ENCODE measurements at places on chromosomes 2 and 18.

GRCh38 chr2:119517433-119517832 is 6.8 kb downstream of the SCTR start:
- peak; percentile 15 for DNase-seq

DNA sequence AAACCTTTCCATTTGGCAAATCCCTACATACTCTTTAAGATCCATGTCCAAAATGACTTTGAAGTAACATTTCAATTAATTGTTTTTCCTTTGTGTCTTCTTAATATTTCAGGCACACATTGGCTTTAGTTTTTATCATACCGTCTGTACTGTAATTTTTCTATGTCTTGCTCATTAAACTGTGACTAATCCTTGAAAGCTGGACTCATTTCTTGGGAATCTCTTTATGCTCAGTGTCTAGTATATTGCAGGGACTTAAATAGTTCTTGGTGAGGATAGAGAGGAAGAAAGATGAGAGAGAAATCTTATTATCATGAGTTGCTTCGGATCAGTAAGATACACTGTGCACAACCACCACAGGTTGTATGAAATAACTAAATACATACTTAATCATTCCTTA is 448.3 kb upstream of the ST6GAL2 start:
- no peak for DNase-seq

GRCh38 chr2:226578373-226578772 is 221.2 kb downstream of the IRS1 start:
- DNase-seq = no peak

DNA sequence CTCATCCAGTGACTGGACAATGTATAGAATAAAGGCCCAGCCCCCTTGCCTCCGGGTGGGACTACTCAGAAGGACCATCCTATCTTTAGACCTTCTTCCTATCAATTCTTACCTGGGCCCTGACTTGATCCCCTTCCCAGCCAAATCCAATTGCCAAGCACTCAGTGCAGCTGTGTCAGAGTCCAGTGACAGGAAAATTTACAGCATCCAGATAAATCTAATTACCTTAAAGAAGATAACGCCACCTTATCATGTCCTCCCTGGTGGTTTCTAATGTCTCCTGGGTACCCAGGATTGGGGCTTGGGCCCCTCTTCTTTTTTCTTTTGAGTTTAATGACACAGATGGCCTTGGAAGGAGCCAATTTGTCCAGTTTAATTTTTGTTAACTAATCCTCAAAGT is 19.3 kb downstream of the LHCGR start:
- no peak for DNase-seq

GRCh38 chr2:172596776-172597175 is 40.9 kb downstream of the PDK1 start:
- DNase-seq = no peak

GRCh38 chr2:65351234-65351947 is 81.0 kb downstream of the SPRED2 start:
- DNase-seq = no peak

- DNase-seq = no peak
These were observed 248.8 kb downstream of the XIRP2 start for GRCh38 chr2:167136879-167137596.

DNA sequence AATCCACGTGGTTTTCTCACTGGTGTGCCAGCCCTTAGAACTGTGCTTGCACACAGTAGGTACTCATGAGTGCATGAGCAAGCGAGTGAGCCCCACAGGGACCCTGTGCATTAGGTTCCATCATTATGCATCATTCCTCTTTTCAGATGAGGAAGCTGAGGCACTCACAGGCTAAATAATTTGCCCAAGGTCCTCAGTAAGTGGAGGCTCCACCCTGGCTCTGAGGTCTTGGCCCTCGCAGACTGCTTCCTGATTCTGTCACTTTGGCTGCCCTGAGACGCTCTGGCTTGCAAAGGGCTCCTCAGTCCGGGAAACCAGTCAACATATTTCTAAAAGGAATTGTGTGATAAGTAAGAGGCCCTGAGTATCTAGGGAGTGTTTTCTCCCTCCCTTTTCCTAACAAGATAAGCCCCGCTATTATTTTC is 71.7 kb downstream of the IL1R2 start:
- peak; percentile 9 for DNase-seq

- DNase-seq = peak; percentile 73
These were observed 60.6 kb downstream of the SLC16A14 start for GRCh38 chr2:230007931-230008707.

DNA sequence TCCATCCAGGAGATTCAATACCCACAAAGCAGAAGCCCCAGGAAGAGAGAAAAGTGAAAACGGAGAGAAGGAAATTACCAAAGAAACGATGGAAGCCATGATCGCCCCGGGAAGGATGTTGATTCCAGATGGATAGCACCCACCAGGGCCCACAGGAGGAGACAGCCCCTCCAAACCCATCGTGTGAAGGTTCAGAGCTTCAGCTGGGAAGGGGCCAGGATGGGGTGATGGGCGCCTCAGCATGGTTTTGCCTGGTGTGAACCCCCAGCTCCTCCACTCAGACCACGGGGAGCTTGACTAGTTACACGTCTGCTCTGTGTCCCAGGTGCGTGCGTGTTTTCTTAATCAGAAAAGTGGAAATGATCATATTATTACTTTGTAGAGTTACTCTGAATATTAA is 264.5 kb downstream of the EIPR1 start:
- DNase-seq = no peak

DNA sequence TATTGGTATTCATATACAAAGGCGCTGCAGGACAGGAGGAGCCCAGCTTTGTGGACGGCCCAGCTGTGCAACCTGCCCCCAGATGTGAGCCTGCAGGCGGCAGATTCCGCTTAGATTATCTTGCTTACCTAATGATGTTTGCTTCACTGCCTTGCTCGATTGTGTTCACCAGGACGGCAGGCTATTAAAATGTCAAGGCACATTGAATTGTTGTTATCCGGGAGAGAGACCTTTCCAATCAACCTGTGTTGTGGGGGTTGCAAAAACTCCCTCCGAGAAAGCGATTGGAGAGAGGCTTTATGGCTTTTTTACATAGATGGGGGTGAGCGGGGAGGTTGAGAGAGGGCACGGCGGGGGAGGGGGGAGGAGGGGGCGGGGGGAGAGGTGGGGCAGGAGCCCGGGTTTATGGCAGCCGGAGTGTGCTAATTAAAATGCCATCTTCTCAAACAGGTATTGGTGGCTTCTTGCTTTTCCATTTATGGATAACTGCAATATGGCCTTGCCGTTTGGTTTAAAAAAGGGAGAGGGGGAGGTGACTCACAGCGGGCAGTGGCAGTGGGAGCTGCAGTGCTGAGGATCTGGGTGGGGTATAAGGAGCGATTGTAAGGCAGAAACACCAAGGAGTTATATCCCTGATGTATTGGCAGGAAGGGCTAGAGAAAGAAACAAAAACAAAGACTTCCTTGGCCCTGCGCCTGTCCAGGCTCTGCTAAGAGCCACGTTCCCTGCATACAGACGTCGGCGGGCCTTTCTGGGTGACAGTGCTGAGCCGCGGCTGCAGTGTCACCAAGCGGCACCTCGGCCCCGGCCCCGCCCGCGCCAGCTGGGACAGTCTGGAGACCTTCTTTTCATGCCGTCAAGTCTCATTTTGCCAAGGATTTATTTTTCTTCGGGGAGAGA is 97.2 kb downstream of the INSIG2 start:
- peak; percentile 37 for DNase-seq

DNA sequence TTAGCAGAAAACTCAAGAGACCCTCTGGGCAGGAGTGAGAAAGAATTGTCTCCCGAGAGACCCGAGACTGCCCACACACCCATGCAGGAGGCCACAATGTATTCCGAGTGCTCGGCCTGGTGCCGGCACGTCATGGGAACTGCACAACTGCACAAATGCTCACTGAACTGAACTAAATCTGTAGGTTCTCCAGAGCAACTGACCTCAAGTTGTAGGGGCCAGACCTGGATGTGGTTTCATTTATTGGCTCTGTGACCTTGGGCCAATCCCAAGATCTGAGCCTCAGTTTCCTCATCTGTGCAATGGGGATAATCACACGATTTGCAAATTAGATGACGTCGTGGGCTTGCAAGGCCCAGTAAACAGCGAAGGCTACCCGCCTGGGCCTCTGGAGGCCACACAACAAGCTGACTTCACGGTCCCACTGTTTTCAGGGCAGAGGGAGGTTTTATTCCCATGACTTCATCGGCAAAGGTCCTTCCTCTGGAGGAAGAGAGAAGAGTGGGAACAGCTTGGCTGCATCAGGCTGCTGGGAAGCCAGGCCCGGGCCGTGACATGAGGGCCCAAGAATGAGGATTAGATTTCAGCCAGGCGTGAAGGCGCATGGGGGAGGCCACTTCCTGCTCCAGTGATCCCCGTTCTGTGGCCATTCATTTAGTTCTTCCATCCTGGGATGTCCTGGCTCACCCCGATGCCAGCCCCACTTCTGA is 3.6 kb upstream of the ERFE start:
- DNase-seq = no peak

- peak; percentile 42 for DNase-seq
These were observed 33.3 kb downstream of the ANXA4 start for GRCh38 chr2:69774984-69775982.

DNA sequence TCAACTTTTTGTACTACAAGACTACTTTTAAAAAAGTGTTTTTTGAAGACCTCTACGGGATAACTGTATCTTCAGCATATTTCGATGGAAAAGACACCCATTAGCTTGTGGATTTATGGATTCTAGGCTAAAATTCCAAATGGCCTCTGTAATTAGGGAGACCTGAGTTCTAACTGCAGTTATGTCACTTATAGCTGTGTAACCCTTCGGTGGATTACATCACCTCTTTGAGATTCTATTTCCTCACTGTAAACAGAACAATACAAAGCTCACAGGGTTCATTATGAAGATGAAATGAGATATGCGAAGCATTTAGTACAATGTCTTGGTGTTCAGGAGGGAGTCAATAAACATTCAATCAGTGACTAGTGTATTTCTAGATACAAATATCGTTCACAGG is 24.2 kb downstream of the LMAN2L start:
- DNase-seq = no peak

DNA sequence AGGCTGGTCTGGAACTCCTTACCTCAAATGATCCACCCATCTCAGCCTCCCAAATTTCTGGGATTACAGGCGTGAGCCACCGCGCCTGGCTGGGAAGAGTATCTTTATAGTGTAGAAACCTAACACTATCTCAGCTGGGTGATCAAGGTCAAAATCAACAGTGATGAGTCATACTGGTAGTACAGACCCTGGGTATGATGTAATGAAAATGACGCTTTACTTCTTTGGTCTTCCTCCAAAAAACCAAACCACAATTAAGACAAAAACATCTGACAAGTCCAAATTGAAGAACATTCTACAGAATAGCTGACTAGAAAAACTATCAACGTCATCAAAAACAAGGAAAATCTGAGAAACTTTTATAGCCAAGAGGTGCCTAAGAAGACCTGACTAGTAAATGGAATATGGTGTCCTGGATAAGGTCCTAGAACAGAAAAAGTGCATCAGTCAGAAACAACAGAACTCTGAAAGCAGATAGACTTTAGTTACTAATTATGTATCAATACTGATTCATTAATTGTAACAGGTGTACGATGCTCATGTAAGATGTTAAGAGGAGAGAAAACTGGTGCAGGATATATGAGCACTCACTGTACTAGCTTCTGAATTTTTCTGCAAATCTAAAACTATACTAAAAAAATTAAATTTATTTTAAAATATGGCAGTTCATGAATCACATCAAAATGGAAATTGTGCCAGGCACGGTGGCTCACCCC is 25.4 kb downstream of the PDCL3 start:
- DNase-seq = peak; percentile 70

DNA sequence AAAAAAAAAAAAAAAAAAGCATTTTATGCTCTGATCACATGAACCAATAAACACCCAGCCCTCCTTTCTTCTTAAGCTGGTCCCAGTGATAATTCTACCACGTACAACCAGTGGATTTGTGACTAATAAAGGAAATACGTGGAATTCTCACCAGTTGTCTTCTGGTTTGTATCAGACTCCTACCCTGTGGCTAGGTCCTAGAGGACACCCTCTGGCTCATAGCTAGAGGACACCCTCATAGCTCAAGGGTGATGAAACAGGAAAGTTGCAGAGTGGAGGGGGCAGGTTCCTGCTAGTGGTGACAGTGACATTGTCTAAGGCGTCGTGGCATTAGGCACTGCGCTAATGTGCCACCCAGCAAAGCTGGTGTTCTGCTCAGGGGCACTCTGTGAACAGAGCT is 167.8 kb downstream of the BCL11A start:
- no peak for DNase-seq

GRCh38 chr2:112813280-112813966 is 23.2 kb downstream of the IL1B start:
- no peak for DNase-seq

GRCh38 chr2:241339839-241340630 is 16.1 kb upstream of the FARP2 start:
- no peak for DNase-seq

- no peak for DNase-seq
These were observed 101.6 kb downstream of the BCL2L11 start for GRCh38 chr2:111222204-111222866.

DNA sequence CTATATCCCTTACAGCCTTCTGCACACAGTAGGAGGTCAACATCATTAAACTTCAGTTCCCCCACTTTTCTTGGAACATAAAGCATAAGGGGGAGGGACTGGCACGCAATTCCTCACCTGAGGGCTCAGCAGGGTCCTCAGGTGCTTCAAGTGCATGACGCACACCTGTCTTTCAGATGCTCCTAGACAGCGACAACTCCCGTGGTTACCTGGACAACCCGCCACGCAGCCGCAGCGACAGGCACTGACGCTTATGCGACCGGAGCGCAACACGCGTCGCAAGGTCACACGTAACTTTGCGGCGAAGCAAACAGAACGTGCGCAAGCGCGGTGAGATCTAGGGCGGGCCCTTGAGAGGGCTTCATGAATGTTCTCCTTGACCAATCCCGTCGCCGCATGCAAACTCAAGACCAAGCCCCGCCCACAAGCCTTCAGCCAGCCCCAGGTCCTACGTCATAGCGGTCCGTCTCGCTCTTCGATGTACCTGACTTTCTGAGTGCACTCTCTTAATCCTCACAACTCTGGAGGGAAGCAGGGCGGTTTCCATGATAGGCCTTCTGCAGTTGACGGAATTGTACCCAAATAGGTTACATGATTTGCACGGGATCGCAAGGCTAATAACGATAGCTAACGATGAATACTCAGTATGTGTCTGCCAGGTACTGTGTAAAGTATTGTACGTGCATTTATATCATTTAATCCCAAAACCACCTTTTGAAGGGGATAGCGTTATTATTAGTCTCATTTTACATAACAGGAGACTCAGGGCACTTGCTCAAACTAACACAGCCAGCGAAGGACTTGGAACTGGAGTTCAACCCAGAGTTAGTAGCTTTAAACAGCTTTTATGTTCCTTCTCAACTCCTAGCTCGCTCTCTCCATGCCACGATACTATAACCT is at the start of gene IFT172:
TSS of gene IFT172 (minus strand) at position 246 of the 900 bp plus-strand sequence. CDS start at position 156, 90 bp downstream.
- peak; percentile 99 for DNase-seq
